ENCODE measurements at places on chromosomes 11 and 22.

GRCh38 chr22:46852771-46853170 is 90.3 kb downstream of the TBC1D22A start:
- no peak for DNase-seq

GRCh38 chr11:132301900-132302299 is 931.5 kb downstream of the NTM start:
- no peak for DNase-seq

GRCh38 chr11:35160902-35161597 is 22.1 kb downstream of the CD44 start:
- DNase-seq: no peak

- no peak for DNase-seq
Measured at GRCh38 chr11:1823376-1824220, 11.2 kb upstream of the SYT8 start.

GRCh38 chr22:36773935-36774334 is 2.0 kb downstream of the IFT27 start:
- no peak for DNase-seq

DNA sequence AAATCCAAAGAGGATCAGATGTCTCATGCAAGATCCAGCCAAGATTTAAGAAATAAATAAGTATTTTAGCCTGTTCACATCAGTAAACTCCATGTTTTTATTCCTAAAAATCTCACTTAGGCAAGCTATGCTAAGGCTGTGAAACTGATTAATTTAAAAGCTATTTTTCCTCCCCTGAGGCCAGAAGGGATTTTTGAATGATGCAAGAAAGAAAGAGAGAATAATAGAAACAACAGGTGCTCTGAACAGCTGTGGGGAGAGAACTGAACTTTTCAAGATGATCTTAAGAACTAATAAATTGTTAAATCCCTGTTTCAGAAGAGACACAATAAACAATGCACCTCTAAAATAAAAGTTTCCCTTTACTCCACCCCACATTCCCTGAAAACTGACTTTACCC is 241.6 kb downstream of the DLG2 start:
- no peak for DNase-seq

DNA sequence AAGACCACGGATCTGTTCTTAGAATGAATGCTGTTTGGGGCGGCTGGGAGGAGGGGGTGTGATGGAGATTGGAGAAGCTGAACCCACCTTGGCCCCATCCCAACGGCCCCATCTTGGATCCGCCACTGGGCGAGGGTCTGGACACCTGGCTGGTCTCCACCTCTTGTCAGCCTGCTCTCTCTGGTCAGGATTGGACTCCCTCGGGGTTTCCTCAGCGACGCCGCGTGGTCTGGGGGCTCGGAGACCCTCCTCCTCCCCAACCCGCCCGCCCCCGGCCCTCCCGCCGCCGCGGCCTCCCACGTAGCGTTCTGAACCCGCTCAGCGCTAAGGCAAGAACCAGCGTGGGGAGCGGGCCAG is 4.3 kb upstream of the FLI1 start:
- no peak for DNase-seq

DNA sequence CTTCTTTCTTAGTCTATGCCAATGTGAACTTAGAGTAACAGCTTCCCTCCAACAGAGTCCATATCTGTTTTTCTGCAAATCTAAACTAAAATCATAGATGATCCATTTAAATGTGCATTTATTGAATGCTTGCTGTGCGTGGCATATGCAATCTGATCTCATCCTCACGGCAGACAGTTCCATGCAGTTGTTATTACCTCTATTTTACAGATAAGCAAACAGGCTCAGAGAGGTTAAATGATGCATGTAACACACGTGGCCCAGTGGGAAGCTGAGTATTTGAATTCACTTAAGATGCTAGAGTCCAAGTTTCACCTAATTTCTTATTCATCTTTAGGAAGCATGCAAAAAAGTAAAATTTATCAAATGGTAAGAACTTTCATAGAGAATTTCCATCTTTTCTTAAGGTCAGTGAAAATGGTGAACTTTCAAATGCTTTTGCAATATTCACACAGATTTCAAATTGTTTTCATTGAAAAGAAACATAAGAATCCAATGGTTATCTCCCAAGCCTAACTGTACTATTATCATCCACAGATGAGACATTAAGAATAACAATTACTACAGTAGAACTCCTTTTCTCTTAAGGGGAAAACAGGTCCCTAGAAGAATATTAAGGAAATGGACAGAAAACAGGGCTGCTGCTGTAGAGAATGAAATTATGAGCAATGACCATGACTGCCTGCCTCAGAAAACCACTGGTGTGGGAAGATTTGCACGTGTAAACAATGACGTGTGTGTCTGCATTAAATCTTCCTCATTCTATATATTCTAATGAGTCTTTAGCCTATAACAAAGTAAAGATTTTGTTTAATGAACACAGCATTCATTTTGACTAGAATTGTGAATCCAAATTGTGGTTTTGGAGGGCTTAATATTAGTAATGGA is 1171.3 kb downstream of the LRRC4C start:
- no peak for DNase-seq

DNA sequence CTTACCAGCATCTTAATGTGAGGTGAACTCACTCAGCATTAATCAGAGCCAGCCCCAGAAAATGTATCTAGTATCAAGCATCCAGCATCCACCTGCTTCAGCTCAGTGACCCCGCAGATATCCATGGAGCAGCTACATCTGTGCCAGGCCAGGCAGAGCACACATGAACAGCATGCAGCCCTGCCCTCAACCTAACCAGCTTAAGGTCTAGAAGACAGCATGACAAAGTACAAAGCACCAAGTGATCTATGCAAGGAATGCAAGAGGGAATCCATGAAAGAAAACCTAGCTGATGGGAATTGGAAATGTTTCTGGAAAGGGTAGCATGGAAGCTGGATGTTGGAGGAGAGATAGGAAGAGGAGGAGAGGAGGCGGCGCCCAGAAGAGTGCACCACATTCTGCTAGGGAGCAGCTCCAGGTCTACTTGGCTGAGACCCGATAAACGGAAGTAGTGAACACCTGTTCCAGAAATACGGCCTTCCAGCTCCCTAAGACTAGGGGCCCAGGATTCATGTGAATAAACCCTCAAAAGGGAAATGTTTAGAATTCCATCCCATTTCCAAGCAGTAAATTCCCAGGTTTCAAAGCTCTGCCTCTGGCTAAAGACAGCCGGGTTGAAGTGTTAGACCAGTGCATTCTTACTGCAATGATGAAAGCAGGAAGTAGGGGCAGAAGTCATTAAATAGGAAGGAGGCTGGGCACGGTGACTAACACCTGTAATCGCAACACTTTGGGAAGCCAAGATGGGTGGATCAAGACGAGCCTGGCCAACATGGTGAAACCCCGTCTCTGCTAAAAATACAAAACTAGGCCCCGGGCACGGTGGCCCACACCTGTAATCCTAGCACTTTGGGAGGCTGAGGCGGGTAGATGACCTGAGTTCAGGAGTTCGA is 23.5 kb upstream of the L3MBTL2 start:
- DNase-seq: no peak

- DNase-seq: no peak
Measured at GRCh38 chr11:61959678-61960077, 7.8 kb downstream of the FTH1 start.

DNA sequence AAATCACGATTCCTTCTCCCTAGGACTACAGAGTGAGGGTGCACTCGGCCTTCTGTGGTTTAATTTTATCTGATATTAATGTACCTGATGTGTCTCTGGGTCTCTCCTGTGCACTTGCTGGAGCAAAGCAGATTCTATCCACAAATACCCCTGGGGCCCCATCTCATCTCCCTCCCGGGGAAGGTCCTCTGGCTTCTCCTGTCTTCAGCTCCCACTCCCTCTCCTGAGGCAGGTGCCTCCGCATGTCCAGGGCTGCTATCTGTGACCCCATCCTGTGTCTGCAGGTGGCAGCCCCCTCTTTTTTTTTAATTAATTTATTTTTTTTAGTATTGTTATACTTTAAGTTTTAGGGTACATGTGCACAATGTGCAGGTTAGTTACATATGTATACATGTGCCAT is 558.7 kb downstream of the BRD1 start:
- DNase-seq: no peak

- peak; percentile 94 for DNase-seq
Measured at GRCh38 chr11:35391922-35392688, 27.3 kb downstream of the SLC1A2 start.

- DNase-seq: no peak
Measured at GRCh38 chr22:29587938-29588699, 7.2 kb upstream of the NIPSNAP1 start.

GRCh38 chr22:45880091-45880715 is 96.8 kb downstream of the WNT7B start:
- DNase-seq: no peak

DNA sequence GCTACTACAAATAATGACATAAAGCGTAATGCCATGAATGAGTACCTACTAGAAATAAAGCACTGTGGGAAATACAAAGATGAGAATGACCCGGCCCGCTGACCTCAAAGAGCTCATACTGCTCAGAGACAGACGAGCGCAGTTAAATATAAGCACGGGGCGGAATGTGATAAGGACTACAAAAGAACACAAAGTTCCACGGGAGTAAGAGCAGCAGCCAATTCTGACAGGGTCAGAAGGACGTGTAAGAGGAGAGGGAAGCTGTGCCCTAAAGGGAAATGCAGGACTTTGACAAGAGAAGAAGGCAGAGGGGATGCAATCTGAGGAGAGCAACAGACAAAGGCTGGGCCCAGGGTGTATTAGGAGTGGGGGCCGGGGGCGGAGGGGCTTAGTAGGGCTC is 314.6 kb downstream of the LARGE1 start:
- DNase-seq: no peak

DNA sequence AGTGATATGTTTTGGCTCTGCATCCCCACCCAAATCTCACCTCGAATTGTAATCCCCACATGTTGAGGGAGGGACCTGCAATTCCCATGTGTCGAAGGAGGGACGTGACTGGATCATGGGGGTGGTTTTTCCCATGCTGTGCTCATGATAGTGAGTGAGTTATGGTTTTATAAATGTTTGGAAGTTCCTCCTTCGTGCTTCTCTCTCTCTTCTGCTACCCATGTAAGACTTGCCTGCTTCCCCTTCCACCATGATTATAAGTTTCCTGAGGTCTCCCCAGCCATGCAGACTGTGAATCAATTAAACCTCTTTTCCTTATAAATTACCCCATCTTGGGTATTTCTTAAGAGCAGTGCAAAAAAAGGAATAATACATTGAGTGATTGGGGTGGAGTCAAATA is 7.3 kb upstream of the CEP295 start:
- no peak for DNase-seq

- DNase-seq: no peak
Measured at GRCh38 chr11:28505232-28505631, 397.0 kb downstream of the METTL15 start.

GRCh38 chr22:42961810-42962209 is 53.1 kb downstream of the PACSIN2 start:
- no peak for DNase-seq

DNA sequence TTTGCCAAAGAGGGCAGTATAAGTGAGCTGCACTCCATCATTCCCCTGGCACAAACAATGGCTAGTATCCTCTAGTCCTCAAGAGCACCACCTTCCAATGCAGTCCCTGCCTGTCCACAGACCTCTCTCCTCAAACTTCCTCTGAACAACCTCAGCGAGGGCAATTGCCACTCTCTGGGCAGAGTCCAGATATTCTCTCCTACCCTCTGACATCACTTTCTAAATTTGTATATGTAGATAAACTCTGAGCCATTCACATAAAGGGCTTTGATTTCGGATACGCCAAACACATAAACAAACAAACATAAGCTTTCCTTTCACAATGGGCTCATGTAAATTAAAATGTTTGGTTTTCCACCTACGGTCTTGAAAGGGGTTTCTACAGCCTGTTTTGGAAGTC is 3.0 kb upstream of the SLC43A3 start:
- no peak for DNase-seq

GRCh38 chr11:70612459-70613141 is 214.3 kb downstream of the CTTN start:
- no peak for DNase-seq

DNA sequence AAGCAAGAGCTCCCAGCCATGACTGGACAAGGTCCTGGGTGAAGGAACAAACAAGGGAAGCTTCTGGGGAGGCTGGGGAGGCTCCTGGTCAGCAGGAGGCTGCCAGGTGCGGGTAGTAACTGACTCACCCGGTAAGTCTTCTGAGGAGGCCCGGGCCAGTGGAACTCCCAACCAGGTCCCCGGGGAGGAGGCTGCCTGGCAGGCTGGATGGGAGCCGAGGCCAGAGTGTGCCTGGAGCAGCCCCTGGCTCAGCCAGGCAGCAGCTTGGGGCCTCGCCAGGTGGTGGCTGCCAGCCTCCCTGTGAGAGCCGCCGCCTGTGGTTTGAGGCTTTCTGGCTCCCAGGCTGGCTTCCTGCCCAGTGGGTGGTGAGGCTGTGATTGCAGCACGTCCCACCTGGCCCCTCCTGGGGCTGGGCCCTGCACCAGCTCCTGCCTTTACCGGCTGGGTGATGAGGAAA is 46.2 kb downstream of the IGF2 start:
- DNase-seq: peak; percentile 43

- DNase-seq: no peak
Measured at GRCh38 chr22:49240472-49240871, 587.2 kb downstream of the BRD1 start.

- DNase-seq: no peak
Measured at GRCh38 chr11:47127213-47127612, 49.5 kb downstream of the ARFGAP2 start.

GRCh38 chr11:7263842-7264241 is 12.1 kb downstream of the SYT9 start:
- no peak for DNase-seq

GRCh38 chr11:8252388-8252787 is 11.3 kb downstream of the LMO1 start:
- DNase-seq: no peak

GRCh38 chr22:44529827-44530523 is 31.9 kb upstream of the RTL6 start:
- DNase-seq: no peak

DNA sequence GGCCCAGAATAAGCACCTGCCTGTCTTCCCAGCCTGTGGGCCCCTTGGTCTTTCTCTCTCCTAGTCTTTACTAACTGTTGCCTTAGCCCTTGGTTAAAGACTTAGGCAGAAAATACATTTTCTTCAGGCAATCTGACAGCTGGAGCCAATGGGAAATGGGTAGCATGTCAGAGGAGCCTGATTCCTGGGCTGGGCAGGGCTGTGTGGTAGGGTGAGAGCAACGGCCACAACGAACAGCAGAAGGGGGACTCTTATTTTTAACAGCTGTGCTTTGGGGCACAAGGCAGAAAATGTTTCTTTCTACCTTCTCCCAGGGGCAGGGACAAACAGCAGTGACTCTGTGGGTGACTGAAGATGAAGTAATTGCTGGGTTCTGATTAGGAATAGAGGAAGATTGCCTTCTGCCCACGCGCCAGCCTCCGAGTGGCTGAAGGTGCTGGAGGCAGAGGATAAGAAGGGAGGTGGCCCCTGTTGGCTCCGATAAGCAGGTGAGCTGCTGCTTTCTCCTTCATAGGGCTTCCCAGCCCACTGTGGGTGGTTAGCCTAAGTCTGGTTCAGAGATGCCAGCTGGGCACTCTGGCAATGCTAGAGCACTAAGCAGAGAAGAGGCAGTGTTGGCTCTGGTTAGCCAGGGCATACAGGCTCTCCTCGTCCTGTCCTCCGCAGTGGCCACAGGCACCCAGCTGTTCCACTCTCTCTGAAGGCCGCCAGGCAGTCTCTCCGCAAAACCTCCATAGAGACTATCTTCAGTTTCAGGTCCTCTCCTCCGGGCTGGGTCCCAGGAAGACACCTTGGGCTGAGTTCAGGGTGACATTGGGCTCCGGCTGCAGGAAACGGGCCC is 1.5 kb downstream of the YPEL4 start:
- no peak for DNase-seq

Data from activated naive CD4-positive, alpha-beta T cell treated with anti-CD3 and anti-CD28 coated beads, Interleukin-2, amount 50 U/mL, for 72 hours (primary cell).